ENCODE measurements at places on chromosomes 4 and X.

- no peak for DNase-seq
Observed at GRCh38 chrX:153642655-153643430, 4.2 kb upstream of the DUSP9 start.

GRCh38 chrX:6131287-6131686 is 97.4 kb downstream of the NLGN4X start:
- no peak for DNase-seq

DNA sequence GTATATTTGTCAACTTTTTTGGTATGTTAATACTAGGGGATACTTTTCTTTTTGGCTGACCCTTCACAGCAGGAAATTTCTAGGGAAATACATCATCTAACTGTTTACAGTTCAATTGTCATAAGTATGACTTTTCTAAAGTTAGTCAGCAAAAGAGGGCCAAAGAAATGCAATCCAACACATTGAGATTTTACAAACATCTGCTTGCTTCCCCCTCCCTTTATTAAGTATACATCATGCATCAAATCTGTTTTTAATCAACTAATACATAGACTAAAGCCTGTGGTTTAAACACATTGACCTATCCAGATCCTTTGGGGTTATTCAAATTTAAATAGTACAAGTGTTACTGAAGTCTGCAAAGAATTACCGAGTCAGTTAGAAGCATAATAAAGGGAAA is 93.9 kb downstream of the MID1 start:
- DNase-seq, result no peak

DNA sequence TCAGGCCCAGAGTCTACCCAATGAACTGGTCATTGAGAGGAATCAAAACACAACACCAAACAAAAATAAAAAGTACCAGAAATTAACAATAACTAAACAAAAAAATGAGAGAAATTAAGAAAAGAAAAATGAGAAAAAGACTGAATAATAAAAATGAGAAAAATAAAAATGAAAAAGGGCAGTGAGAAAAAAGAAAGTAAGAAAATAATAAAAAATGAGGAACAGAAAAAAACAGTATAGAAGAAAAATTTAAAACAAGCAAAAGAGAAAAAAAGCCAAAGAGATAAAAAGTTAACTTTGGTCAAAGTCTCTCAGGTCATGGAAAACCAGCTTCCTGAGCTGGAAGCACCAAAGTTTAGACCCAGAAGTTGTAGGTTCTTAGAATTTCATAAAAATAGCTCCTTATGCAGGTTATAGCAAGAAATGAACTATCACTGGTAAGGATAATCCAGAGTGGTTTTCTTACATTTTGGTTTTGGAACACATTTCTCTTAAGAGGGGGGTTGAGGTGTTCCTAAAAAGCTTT is 51.0 kb upstream of the WDR17 start:
- DNase-seq, result no peak

GRCh38 chrX:24983931-24984330 is 31.8 kb downstream of the ARX start:
- no peak for DNase-seq

- peak; percentile 80 for DNase-seq
Observed at GRCh38 chrX:49073601-49074575, at the start of gene PRAF2. Gene PRAF2 (minus strand): TSS chrX:49074002. CDS start chrX:49073987, 15 bp downstream.

DNA sequence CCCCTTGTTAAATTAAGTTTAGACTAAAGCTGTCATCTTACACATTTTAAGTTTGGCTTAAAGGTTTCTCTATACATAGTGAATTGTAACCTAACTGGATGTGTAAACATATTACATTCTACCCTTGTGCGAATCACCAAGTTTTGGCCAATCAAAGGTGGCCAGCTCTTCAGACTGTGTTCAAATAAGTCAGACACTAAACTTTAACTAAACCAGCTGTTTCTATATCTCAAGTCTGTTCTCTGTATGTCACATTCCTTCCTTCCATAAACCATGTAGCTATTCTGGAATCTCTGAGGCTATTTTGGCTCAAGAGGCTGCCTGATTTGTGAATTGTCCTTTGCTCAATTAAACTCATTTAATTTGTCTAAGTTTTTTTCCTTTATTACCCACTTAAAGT is 6.7 kb downstream of the SULT1B1 start:
- no peak for DNase-seq

GRCh38 chrX:96591421-96591820 is 93.2 kb upstream of the DIAPH2 start:
- DNase-seq, result no peak

DNA sequence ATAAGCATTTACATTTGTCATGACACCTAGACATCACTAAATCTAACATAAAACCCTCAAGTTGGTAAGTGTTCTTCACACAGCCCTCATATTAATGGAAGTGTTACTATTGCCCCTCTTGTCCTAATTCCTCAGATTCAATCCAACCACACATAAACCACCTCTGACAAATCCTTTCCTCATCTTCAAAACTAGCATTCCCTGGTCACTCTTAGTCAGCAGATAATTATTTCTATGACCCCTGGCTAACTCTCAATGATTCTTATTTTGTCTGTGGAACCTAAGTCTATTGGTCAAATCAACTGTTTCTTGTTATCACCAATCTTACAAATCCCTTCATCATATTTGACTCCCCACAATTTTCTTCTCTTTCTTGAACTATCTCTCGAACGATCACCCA is 168.6 kb downstream of the PPP3CA start:
- no peak for DNase-seq

DNA sequence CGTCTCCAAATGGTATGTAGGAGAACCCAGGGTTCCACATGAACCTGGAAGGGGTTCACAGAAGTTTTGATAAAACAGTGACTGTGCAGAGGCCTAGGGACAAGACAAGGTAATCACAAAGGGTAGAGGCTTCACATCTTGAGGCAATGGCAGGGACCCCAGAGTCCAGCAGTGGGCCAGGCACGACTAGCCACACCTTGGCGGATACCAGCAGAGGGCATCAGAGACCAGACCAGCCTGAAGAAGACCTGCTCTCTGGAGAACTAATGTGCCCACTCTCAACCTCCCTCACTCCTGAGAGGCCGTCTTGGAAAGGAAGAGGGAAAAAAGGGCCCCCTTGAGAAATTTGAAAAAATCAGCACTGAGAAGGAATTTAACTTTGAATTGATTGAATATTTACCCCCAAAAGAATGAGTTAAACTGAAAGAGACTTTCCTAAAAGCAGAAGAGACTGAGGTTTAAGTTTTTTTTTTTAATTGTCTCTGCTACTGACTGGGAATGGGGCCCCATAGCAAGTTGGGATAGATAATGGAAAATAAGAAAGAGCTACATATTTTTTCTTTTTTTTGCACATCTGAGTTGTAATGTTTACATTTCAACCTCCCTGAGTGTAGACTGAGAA is 243.8 kb upstream of the JADE1 start:
- DNase-seq, result no peak

DNA sequence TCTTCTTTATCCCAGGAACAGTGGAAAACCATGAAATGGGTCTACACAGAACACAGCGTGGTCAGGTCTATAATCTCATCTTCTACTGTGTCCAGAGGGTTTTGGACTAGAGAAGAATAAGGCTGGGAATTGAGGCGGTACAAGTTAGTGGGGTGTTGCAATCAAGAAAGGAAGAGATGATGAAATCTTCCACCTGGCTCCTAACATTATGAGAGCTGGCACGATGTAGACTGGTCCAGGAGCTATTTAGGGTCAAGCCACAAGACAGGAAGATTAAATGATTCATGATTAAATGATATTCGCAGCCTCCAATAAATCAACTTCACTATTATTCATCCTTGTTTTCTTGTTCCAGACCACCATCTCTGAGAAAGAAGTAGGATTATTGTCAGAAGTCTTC is 88.0 kb downstream of the ARSF start:
- no peak for DNase-seq

DNA sequence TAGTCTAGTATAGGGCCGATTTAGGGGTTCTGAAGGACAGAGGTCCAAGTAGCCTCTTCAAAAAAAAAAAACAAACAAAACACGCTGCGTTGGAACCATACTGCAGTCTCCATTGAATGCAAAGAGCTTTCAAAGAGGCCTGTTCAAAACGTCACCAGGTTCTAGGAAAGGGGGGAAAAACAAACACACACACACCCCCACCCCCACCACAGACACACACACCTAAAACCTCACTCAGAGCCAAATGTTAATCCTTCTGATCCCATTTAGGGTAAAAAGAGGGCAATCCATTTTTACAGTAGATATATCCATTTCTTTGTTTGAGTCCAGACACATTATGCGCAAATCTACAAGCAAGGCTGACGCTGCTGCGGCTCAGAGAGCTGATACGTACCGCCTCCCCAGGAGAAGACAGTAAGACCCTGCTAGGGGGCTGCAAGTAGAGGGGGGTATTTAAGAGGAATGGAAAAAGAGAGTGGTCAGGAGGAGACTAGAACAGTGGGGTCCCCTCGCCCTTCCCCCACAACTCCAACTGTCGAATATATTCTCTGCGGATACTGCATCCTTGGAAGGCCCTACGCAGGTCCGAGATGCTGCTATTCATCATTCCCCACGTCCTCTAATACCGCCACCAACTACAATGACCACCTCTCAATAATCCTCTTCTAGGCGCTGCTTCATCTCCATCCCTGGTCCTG is 1.3 kb downstream of the NKRF start:
- DNase-seq, result no peak

GRCh38 chr4:137531986-137532868 is at the start of gene PCDH18:
Gene PCDH18 (minus strand): TSS chr4:137532494. CDS start chr4:137532088, 406 bp downstream.
- DNase-seq, result no peak

DNA sequence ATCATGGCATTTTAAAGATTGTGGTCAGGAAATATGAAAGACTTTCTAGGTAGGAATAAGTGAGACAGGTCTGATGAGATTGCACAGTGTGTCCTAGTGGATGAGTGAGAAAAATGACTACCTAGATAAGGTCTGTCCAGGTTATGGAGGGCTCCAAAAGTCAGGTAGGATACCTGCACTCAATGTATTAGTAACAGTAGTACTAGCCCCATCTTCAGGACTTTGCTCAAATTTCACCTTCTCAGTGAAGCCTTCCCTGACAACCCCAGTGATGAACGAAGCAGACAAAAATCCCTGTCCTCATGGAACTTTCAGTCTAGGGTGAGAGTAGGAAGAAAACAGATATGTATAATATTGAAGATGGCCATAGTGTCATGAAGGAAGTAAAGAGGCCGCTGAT is 85.7 kb downstream of the ZIC3 start:
- no peak for DNase-seq

DNA sequence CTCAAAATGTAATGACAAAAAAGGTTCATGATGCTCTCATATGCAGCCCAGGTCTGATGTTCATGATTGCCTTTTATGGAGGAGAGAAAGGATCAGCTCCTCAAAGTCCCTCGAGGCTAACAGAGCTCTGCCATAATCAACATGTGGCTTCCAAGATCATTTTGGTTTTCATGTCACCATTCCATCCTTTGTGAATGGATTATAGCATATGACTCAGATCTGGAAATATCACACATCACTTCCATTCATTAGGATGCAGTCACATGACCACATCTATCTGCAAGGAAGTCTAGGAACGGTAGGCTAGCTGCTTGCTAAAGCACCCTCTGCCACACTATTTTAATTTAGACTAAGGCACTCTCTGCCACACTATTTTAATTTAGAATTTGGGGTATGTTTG is 77.6 kb downstream of the COX18 start:
- no peak for DNase-seq

DNA sequence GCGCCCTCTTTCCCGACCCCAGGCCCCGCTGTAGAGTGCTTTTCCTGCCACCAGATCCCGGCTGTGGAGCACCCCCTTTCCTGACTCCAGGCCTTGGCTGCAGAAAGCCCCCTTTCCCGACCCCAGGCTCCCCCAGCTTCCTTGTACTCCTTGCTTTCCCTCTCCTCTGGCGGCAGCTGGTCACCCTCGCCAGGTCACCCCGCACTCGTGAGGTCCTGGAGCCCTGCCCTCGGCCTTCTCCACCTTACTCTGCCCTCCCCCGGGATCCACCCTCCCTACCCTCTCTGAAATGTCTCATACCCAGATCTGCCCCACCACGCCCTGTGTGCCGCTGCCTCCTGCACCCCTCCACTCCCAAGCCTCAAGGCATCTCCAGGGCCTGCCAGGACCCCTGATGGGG is 25.0 kb upstream of the C4orf50 start:
- DNase-seq, result no peak

DNA sequence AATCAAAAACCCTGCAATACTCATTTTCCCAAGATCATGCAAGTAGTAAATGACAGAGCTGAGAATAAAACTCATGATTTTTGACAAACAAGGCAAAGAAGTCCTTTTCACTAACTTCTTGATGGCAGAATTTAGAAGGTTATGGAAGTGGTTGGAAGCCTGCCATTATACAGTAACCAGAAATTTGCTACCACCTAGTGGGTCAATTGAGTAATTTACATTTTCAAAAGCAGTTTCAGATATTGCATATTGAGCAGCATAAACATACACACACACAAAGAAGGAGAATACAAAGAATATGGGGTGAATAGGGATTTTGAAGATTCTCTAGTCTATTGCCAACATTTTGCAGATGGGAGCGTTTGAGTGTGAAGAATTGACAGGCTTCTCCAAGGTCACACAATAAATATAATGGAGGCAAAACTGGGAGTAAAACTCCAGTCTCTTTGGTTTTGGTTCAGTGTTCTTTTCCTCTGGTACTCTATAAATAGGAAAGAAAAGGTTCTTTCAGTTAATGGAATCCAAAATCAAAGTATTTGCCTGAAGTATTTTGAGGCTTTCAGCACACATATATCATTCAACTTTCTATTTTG is 70.2 kb downstream of the GC start:
- DNase-seq, result no peak

DNA sequence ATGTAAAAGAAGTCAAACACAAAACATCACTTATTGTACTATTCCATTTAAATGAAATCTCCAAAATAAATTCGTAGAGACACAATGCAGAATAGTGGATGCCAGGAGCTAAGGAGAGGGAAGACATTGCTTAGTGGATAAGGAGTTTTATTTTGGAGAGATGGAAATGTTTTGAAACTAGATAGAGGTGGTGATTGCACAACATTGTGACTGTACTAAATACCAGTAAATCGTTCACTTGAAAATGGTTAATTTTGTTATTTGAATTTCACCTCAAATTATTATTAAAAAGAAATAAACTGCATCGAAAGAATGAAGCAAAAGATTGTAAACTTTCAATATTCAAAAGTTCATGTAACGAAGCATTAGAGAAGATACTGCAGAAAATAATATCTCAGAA is 9.7 kb upstream of the ACSL4 start:
- DNase-seq, result no peak

DNA sequence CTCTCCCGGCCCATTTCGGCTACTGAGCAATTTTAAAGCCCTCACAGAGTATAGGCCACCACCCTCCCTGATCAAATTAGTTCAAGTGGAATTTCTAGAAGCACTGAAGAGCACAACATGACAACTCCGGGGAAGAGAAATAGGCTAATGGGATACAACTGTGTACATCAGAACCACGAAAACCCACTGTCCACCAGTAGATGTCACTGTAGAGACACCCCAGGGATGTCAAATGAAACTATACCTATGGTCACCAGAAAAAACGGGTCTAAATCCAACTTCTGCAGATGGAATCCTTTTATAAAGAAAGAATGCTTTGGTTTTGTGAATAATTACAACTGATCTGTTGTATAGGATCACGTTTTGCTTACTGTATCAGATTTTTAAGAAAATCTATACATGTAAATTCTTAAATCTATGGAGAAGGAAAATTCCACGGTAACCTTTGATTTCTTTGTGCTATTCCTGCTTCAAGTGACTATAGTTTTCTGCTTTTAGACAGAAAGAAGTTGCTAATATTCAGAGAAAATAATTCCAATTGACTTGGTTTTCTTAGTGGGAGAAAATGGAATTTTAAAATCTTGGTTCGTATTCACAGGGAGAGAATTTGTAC is 29.5 kb upstream of the MAP3K15 start:
- DNase-seq, result peak; percentile 7
